ENCODE measurements at places on chromosomes 3 and 15.

DNA sequence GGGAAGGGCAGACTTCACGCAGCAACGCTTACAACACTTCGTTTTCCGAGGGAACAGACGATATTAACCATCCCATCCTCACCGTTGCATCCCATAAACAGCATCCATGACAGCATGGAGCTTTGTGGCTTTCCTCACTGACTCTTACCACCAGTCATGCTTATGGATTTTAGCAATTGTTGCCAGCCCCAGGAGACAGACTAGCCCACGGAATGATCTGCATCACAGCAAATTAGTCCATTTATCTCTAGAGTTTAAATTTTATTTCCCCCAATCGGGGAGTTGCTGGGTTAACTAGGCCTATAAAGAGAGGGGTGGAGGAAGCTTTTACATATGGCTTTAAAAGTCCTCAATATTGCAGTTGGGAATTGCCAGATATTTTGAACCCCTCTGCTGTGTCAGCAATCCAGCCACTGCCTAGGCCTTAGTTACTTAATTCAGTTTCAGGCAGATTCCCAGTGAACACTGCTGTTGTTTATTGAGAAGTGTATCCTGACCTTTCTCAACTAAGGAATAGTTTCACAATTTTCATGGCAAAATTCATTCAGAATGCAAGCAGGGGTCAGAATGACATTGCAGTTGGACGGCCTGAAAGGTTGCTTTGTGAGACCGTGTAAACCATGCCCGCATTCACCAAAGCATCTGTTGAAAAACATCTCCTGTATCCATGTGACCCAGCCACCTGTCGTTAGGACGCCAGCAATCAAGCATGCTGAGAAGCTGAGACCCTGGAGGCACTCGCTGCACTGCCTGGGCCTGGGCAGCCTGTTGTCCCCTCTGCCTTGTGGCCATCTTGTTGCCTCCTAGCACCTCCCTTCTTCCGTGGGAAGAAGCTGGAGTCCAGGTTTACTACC is 397.4 kb upstream of the TPM1 start:
- DNase-seq: no peak

- no peak for DNase-seq
These were observed 362.1 kb downstream of the EPHB1 start for GRCh38 chr3:135157045-135157740.

GRCh38 chr3:190863119-190863465 is 598 bp upstream of the GMNC start:
- DNase-seq: no peak

GRCh38 chr3:180352261-180352660 is 249.7 kb upstream of the TTC14 start:
- DNase-seq: no peak

- no peak for DNase-seq
These were observed 330.3 kb upstream of the THBS1 start for GRCh38 chr15:39250460-39251186.

DNA sequence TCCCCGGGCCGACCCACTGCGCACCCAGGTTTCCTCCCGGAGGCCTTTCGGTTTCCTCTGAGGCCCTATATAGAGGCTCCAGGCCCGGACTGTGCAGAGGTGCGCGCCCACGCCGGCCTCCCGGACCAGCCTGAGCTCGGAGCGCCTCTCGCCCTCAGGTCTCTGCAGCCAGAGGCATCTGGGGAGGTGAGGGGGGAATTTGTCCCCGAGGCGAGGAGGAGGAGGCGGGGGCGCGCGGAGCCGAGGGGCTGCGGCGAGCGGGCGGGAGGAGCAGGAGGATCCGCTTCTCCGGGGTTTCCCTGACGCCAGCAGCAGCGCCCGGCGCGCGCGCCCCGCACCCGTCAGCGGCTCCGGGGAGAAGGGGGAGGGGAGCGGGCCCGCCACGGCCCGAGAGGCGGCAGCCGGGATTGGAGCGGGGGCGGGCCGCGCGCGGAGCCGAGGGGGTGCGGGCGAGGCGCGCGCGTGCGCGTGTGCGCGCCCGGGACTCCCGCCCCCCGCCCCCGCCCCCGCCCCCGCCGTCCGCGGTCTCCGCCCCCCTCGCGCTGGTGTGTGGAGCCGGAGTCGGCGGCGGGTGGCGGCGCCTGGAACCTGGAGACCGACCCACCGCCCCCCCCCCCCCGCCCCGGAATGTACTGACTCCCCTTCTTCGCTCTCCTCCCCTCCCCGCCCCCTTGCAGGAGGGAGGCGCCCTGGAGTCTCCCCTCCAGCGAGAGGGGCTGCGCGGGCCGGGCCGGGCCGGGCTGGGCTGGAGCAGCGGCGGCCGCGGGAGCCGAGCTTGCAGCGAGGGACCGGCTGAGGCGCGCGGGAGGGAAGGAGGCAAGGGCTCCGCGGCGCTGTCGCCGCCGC is at the start of gene NEO1:
Gene NEO1, plus strand, starts transcription at position 657 of the 846 bp plus-strand sequence. CDS start 213 bp downstream, outside the sequence.
- DNase-seq: no peak

DNA sequence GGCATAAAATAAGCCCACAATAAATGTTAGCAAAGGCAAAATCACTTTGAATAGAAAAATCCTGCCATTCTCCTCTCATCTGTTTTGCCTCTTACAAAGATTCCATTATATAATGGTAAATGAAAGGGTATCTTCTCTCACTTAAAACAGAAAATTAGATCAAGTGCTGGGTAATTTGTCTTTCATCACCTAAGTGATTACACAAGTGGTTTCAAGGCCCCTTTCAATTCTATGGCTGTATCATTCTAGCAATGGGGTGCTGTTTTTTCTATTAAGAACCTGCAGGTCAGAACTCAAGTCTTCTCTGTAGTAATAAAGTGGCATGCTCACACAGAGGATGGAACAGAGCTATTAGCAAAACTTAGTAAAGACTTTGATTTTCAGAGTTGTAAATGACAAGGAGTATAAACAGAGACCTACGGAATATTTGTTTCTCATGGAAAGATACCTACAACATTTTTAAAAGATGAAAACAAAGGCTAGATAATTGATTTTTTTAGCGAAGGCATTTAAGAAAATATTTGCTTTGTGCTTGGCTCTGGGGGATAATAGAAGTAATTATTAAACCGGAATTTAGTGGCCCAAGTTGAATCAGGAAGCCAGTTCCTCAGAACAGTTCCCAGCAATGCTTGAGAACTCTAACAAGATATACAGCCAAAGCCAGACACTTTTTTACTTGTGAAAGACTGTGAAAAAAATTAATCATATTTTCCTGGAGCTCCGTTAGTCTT is 137.4 kb downstream of the CMSS1 start:
- no peak for DNase-seq
